NK-92 treated with Interleukin-12 subunit alpha and Interleukin-12 subunit beta, amount 100 ng/mL, for 24 hours (cell line): ENCODE measurements at places on chromosomes 16 and 17.

DNA sequence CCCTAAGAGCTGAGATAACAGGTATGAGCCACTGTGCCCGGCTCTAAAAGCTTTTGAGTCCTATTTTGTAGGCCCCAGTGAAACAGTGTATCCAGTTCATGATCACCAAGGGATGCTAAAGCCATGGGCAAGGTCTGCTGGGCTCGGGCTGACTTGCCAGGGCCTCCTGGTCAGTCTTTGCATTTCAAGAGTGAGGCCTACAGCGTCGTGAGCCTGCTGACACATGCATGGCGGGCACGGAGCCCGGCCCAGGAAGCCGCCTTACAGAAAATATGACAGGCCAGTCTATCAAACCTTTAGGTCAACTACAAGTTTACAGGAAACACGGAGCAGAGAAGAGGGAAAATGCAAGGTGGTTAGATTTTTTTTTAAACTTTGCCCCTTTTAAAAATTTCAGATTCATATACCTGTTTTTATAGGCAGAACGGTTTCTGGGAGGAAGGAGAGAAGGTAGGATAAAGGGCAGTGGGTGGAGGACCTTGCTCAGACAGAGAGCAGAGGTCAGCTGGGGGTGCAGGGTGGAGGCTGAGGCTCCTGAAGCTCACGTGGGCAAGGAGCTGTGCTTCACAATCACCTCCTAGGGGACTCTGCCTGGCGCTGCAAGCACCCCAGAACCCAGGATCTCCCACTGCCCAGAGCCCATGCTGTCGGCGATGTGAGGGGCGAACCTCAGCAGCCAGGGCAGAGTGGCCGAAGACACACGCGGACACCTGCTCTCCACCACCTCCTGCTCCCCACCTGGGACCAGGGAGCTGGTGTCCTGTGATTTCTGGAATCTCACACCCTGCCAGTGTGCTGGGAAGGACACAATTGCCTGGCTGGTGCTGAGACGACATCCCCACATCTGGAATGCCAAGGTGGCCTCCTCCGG lies 21.3 kb downstream of the C16orf95 start:
- DNase-seq, result no peak

- DNase-seq, result peak; percentile 4
Observed at GRCh38 chr17:4304417-4305027, 40.7 kb upstream of the ANKFY1 start.

DNA sequence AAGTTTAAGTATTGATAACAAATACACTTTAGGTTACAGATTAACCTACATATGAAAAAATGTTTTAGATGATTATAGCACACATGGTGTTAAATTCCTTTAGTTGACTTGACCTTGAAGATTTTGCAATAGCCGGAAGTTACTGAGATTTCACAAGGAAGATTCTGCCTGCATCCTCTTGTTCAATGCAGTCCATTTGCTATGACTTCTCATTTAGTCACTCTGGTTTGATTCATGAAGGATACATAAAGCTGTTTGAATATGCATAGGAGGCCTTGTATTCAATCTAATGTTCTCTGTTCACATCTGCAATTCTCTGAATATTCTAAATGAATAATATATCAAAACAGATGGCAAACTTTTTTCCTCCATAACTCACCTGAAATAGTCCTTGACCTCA lies 870.2 kb upstream of the GOT2 start:
- DNase-seq, result no peak

DNA sequence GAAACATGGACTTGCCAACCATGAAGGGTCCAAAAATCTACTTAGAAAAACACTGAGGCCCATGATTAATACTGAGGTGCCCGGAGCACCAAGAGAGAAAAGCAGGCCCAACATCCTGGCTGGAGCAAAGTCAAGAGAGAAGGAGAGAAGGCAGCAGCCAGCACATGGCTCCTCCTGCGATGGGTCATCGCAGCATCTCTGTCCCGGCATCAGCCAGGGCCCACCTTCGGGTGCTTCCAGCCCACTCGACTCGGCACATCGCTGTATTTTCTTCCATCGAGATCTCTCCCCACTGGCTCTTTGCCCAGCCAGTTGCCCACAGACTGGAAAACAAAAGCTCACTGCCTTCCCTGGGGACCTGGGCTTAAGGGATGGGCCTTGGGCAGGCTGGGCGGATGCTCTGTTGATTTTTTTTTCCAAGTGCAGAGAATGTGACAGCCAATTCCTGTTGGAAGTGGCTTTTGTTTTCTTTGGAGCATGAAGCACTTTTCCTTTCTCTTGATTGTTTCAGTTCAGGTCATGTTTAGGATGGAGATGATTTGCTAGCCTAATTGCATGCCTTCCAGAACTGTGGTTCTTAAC lies 58.1 kb downstream of the CYB5B start:
- no peak for DNase-seq

DNA sequence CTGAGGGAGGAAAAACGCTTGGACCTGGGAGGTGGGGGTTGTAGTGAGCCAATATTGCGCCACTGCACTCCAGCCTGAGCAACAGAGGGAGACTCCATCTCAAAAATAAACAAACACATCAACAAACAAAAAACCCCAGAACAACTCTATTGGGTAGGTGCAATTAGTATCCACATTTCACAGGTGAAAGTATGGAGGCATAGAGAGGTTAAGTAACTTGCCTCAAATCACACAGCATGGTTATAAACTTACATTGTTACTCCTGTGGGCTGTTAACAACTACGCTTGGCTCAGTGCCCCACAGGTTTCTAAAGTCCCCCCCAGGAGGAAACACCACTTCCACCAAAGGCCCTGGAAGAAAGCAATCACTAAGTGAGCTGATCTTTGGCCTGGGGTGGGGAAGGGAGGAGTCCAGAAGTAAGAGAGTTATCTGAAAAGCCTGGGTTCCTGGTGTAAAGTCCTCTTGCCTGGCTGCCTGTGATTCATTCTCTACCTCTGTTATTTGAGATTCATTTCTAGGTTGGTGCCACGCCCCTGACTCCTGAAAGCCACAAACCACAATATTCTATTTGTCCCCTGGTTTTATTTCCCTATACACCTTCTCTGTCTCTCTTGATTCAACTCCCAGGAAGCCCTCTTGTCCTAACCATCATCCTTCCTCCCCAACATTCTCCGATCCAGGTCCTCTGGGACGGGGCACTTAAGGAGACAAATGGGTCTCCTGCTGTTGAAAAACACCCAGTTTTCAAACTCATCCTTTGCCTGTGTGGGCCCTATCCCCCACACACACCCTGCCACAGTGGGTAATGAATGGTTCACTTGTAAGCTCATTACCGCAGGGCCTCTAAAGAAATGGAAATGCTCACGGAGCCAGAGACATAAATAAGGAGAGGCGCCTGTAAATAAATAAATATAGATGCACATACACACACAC lies 195.4 kb downstream of the XYLT1 start:
- DNase-seq, result peak; percentile 28

- no peak for DNase-seq
Observed at GRCh38 chr16:10609402-10609774, 29.0 kb upstream of the EMP2 start.

DNA sequence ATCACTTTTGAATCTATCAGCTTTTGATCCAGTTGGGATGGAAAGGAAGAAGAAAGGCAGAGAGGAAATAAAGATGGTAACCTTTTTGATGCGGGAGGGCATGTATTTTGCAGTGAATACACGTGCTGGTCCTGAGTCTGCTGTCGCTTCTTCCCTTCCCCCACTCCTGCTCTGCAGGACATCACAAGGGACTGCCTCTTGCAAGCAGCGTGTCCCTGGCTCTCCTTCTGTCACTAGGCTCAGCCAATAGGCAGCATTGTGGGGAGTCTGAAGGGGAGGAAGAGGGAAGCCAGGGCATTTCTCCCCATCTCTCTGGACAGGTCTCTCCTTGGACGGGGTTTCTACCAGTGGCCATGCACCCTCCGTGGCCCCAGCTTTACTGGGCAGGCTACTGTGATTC lies 15.7 kb upstream of the WFDC1 start:
- DNase-seq, result no peak

GRCh38 chr16:50501251-50501650 lies 46.9 kb upstream of the NKD1 start:
- no peak for DNase-seq

DNA sequence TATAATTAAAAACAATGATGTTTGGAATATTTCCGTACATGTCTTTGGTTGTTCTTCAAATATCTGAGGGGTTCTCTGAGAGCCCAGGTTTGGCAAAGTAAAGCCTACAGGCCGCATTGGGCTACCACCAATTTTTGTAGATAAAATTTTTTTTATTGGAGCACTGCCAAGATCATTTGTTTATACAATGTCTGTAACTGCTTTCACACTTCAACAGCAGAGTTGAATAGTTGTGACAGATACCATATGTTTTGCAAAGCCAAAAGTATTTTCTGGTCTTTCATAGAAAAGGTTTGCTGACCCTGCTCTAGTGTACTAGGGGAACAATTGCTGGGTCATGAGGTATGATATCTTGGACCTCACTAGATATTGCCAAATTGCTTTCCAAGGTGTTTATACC lies 10.5 kb downstream of the PPM1D start:
- no peak for DNase-seq

DNA sequence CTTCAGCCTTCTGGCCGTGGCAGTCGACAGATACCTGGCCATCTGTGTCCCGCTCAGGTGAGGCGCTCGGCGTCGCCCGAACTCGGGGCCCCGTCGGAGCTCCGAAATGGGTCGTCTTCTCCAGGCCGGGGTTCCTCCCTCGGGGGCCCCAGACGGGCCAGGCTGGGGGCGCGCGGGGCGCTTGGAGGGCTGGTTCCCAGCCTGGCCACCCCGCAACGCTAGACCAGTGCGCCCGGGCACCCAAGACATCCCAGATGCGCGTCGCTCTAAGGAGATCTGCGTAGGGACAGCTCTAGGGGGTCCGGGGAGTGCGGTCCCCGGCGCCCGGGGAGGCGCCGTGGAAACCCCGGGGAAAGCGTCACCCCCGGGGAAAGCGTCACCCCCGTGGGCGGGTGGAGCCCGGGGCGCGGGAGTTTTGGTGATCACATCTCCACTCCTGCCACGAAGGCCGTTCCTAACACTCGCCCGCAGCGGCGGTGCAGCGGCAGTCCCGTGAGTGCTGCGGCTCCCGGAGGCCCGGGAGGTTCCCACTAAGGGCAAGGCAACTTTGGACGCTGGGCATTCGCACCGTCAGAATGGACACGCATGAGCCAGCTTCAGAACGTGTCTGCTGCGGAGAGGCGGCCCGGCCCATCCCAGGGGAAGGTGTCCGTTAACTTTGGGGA lies 729 bp downstream of the ADORA2B start:
- no peak for DNase-seq

DNA sequence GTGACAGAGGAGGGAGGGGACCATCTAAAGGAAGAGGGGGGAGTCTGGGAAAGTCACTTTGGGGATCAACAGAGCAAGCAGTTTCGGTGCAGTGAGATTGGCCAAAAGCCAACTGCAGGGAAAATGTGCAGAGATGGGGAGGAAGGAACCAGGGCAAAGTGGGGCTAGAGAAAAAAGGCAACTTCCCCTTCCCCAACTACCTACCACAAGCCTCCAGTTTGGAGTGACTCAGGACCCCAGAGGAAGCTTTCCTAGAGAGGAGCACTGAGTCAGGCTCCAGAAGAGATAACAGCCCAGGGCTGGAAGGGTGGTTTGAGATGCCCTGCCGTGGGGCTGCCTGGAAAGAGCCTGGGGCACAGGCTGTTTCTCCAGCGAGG lies 6.9 kb upstream of the CD300LD start:
- DNase-seq, result no peak

DNA sequence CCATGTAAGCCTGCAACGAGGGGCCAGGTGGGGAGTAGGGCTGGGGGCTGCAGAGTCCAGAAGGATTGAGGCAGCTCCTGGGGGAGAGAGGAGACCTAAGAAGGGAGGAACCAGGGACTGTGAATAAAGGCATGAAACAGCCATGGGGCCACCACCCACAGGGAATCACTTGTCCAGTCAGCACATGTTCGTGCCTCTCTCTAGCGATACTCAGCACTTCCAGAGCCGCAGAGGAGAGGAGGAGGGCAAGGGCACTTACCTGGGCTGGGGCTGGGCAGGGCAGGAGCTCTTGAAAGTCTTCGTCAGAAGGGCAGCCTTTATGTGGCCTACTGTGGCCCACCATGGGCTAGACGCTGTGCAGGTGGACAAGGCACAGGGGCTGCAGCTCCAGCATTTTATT lies 24.2 kb downstream of the CACNA1G start:
- no peak for DNase-seq

DNA sequence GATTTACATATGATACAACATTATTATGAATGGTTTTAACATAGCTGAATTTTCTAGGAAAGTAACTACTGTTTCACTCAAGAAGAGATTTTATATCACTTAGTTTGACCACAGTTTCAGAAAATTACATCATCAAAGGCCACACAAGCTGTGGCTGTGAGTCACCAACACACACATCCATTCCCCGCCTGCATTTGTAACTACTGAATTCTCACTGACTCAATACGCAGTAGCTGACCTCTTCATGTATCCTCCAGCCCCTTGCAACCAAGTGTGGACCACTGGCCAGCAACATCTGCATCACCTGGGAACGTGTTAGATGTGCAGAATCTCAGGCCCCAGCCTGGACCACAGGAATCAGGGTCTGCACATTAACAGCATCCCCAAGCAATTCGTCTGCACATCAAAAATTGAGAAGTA lies 197.6 kb downstream of the XYLT1 start:
- peak; percentile 47 for DNase-seq

DNA sequence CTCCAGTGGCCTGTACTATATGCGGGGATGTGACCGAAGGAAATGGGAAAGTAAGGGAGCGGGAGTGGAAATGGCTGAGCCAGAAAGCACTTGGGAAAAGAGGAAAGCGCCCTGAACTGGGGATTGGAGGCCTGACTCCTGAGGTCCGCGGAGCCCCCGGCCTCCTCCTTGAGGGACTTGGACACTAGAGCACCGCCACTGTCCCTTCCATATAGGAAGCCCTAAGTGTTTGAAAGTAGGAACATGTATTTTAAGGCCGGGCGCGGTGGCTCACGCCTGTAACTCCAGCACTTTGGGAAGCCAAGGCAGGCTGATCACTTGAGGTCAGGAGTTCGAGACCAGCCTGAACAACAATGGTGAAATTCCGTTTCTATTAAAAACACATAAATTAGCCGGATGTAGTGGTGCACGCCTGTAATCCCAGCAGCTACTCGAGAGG lies 530 bp upstream of the ZDHHC7 start:
- no peak for DNase-seq

- peak; percentile 62 for DNase-seq
Observed at GRCh38 chr17:73228748-73229236, 32.9 kb downstream of the CPSF4L start.

DNA sequence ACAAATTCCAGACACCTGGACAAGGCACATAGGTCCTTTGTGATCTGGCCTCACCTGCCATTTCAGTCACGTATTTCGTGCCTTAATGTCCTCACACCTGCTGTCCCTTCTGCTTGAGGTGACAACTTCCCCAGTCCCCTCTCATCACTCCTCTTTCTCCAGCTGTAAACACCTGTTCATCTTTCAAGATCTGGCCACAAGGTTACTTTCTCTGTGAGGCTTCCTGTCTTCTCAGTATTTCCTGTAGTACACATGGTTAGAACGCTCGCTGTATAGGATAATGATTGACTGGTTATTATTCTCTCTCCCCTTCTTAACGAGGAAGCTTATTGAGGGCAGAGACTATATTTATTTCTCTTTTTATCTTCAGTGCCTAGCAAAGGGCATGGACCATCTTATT lies 74.5 kb upstream of the PMFBP1 start:
- no peak for DNase-seq

- DNase-seq, result no peak
Observed at GRCh38 chr16:67395105-67395457, 1.8 kb upstream of the TPPP3 start.

- no peak for DNase-seq
Observed at GRCh38 chr16:6751191-6751590, 581.5 kb upstream of the RBFOX1 start.

- DNase-seq, result no peak
Observed at GRCh38 chr16:7962091-7962879, 628.0 kb downstream of the TMEM114 start.

GRCh38 chr17:48544349-48545021 lies 424 bp downstream of the HOXB2 start:
- peak; percentile 67 for DNase-seq

GRCh38 chr17:72764632-72765041 lies 327.9 kb downstream of the SLC39A11 start:
- DNase-seq, result no peak
